Stimulated activated CD8-positive, alpha-beta memory T cell treated with anti-CD3 and anti-CD28 coated beads, Interleukin-15, amount 100 ng/mL, for 4 hours (primary cell): ENCODE measurements at places on chromosomes 4 and X.

DNA sequence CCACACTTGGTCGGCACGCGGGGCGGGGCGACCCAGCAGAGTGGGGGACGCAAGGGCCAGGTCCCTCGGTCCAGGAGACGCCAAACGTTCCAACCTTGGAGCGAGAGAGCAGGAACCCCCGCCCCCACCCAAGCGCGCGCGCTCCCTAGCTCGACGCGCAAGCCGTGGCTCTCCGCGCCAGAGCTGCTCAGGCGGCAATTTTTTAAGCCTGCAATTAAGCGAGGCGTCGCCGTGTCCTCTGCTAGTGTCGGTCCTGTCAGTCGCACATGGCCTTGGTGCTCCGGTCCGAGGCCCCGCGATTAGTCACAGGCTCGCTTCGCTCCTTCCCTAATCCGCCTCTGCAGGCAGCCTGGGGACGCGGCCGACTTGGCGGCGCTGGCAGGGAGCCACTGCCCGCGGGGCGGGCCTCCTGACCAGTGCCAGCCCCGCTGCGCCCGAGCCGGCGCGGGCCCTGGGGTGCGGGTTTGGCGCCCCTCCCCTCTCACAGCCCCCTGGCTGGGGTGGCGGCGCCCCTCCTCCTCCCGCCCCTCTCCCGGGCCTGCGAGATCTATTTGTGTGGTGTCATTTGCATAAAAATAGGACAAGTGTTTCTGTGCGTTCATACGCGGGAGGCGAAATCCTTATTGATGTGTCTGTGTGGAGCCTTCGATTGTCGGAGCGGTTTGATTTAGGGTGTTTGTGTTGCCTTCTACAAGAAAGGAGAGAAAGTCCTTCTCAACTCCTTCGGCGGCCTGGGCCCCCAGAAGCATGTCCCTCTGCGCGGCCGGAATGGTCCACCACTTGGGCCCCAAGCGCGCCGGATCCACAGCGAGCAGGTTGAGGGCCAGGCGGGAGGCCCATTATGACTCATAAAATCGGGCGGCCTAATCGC lies 9.8 kb upstream of the BCOR start:
- no peak for DNase-seq

- DNase-seq = no peak
These were observed 522.9 kb downstream of the FAT4 start for GRCh38 chr4:125837493-125838201.

DNA sequence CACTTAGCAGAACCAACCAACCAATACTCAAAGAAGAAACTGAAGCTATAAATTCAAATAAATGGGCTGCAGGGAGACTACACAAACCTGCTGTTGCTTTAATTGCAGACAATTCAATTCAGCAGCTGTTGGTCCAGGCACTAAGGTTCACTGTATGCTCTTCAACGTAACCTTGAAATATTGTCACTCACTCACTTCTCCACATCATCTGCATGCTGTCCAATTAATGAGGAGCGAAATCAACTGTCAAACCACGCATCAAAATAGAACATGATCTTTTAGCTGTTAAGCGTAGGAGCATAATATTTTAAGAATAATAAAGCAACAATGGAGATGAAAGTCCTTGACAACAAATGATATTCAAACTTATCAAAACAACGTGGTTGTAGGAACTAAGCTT lies 17.0 kb downstream of the ENOX2 start:
- no peak for DNase-seq

- DNase-seq = no peak
These were observed 243.1 kb upstream of the ANXA3 start for GRCh38 chr4:78308517-78308916.

GRCh38 chr4:7168106-7168505 lies 24.2 kb upstream of the SORCS2 start:
- no peak for DNase-seq

DNA sequence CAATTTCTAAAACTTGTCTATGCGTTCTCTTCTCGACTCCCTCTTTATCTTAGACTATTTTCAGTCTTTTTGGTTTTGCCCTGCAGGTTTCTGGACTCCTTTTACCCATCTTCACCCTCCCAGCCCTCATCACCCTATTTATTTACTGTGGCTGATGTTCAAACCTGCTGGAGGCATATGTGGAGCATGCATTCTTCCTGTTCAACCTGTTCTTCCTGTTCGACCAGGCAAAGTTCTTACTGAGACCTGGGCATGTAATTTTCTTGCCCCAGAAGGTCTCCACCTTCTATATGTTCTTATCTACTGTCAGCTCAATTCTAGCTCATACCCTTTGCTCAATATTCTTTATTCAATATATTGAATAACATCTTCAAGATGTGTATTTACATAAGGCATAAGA lies 69.4 kb upstream of the AGA start:
- DNase-seq = no peak
